ENCODE measurements at places on chromosomes 13 and 19.
A peak's percentile ranks its signal among the peaks of the same experiment; 100 is the strongest.

GRCh38 chr13:100203696-100204367 lies 114.9 kb downstream of the PCCA start:
- no peak for DNase-seq

- no peak for DNase-seq
Measured at GRCh38 chr13:66691149-66691548, 539.0 kb downstream of the PCDH9 start.

GRCh38 chr19:46475986-46476385 lies 4.6 kb upstream of the PNMA8A start:
- DNase-seq: no peak

GRCh38 chr13:110575322-110576069 lies 14.0 kb upstream of the RAB20 start:
- no peak for DNase-seq

DNA sequence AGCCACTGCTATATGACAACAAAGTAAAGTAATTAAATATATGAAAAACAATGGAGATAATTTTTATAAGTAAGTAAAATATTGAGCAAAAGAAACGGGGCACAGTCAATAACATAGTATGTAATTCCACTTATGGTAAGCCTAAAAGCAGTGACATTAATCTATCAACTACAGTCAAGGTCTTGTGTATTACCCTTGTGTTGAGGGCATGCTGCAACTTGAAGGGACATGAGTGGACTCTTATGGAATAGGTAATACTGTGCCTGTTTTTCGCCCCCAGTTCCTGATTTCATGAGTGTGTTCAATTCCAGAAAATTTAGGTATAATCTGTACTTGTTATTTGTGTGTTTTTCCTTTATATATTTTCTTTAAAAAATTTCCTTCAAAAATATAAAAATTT lies 201.3 kb upstream of the SLITRK6 start:
- no peak for DNase-seq

DNA sequence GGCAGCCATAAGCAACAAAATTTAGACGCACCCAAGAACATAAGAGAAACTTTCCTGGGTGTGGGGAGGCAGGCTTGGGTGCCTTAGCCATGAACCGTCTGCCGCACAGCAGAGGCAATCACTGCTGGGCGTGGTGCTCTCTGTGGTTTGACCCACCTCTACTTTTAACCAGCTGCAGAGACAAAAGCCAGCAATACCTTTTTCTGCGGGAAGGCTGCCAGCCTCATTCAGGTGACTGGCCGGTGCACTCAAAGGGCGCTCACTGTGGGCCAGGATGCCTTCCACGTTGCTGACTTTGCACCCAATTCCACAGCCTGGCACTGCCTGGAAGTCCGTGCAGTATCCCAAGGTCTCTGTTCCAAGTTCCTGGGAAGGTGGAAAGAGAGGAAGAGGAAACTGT lies 69.1 kb downstream of the ATP7B start:
- no peak for DNase-seq

DNA sequence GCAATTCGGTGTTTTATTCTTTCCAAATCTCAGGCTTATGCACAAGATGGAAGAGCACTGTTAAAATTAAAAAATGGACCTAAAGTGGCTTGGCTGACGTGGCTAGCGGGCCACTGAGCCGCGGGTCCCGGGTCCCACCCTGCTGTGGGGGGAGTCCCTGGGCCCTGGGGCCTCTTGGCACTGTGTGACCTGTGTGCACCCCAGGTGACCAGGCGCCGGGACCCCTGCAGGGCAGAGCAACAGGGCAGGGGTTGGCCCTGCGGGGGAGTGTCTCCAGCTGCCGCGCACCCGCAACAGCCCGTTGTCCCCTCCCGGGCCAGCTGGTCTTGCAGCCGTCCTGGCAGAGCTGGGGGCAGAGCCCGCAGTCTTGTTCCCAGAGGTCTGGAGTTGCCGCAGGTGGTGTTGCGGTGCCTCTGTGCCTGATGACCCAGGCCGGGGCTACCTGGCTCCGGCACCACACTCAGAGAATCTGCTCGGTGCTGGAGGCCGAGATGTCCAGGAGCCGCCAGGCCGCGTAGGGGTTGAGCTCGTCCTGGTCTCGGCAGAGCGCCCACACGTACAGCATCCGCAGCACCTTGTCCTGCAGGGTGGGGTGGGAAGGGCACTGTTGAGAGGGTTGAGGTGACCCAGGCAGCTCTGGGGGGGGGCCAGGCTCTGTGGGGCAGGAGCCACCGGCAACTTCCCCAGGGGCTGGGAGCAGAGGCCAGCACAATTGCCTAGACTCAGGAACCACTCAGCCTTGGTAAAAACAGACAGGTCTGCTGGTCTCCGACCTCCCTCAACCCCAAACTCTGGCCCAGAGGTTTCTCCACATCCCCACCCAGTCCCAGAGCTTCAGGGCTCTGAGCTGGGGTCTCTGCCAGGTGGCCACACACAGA lies 1.0 kb upstream of the CTXN1 start:
- DNase-seq: peak; percentile 92

- DNase-seq: no peak
Measured at GRCh38 chr19:11361037-11361770, 6.0 kb downstream of the PLPPR2 start.

GRCh38 chr19:18543814-18544475 lies 572 bp upstream of the FKBP8 start:
- DNase-seq: no peak

GRCh38 chr19:35155441-35155840 lies 906 bp downstream of the FXYD5 start:
- no peak for DNase-seq

DNA sequence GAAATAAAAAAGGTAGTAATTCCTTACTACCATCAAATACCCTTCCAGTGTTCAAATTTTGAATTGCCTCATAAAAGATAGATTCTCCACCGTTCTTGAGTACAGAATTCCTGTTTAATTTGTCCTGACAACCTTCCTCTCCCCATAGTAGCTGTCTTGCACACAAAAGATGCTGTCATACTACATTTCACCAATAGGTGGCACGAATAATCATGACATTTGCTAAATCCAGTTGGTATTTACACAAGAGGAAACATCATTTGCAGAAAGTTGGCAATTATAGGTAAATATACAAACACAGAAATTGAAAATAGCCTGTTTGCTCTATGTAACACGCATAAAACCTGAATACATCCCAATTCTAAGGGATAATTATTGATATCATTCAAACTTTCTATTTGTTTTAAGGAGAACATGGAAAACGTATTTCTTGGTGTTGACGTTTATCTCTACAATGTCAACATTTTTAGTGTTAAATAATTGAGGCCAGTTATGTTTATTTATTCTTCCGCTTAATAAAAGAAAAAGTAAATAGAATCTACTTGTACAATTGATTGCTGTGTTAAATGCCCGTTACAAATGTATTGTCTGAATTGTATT lies 58.3 kb upstream of the CLDN10 start:
- no peak for DNase-seq

DNA sequence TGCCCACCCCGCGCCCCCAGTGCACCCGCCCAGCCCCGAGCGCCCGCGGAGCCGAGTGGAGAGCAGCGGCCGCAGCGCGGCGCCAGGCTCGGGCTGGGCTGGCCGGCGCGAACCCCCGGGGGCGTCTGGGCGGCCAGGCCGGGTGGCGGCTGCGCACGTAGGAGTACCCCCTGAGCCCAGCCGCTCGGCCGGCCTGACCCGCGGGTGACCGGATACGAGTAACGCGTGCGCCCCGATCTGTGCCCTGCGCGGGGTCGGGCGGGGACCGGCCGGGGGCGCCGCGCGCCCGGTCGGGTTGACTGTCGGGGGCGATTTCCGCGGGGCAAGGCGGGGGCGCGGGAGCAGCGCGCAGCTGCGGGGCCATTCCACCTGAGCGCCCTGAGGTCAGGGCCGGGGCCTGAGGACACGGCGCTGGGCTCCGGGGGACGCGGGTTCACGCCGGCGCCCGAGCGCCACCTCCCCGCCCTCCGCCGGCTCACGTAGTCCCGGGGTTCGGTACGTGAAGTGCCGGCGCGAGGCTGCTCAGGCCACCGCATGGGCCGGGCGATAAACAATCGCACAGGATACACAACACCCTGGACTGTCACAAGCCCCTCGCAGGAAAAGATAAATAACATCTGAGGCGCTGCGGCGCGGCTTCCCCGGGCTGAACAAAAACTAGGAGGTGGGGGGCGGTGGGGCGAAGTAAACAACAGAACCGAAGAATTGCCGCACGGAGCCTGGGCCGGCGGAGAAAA lies 37.6 kb upstream of the FLT1 start:
- DNase-seq: no peak

GRCh38 chr13:99605420-99606323 lies 104.4 kb downstream of the TM9SF2 start:
- DNase-seq: no peak

- DNase-seq: no peak
Measured at GRCh38 chr19:50874211-50874610, 972 bp downstream of the KLK2 start.

GRCh38 chr13:22189176-22190048 lies 518.5 kb downstream of the FGF9 start:
- no peak for DNase-seq

GRCh38 chr13:112073245-112074138 lies 6.5 kb downstream of the SOX1 start:
- DNase-seq: no peak

GRCh38 chr13:74755065-74755464 lies 620.9 kb upstream of the KLF12 start:
- DNase-seq: no peak

- DNase-seq: no peak
Measured at GRCh38 chr13:80555796-80556678, 215.1 kb upstream of the SPRY2 start.

DNA sequence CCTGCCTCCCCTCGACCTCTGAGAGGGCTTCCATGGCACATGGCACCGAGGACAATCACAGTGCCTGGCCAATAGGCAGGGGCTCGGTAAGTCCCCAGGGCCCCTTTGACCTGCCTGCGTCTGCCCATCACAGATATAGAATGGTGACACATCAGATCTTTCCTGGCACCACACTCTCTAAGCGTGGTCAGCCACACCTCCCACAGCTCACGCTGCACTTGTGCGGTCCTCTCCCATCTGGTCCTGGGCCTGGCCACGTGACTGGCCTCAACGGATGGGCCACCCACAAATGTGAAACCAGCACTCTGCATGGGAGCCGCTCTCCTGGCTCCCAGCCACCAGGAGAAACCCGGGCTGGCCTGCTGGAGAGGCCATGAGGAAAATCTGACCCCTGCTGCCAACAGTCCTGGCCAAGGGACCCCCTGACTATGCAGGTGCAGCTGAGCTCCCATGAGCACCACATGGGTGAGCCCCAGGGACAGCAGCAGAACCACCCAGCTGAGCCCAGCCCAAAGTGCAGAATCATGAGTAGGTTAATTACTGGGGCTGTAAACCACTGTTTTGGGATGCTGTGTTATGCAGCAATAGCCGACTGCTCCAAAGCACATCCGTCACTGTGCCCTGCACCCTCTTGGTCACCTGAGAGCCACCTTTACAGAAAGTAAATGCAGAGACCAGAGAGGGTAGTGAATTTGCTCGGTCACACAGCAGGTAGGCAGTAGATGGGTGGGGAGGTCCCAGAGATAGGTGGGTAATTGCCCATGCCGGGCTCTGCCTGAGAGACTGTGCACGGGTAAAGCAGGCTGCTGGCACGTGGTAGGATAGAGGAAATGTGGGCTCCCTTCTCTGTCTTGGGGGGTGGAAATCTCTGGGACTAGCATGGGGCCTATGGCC lies 9.7 kb upstream of the MEF2B start:
- DNase-seq: no peak

DNA sequence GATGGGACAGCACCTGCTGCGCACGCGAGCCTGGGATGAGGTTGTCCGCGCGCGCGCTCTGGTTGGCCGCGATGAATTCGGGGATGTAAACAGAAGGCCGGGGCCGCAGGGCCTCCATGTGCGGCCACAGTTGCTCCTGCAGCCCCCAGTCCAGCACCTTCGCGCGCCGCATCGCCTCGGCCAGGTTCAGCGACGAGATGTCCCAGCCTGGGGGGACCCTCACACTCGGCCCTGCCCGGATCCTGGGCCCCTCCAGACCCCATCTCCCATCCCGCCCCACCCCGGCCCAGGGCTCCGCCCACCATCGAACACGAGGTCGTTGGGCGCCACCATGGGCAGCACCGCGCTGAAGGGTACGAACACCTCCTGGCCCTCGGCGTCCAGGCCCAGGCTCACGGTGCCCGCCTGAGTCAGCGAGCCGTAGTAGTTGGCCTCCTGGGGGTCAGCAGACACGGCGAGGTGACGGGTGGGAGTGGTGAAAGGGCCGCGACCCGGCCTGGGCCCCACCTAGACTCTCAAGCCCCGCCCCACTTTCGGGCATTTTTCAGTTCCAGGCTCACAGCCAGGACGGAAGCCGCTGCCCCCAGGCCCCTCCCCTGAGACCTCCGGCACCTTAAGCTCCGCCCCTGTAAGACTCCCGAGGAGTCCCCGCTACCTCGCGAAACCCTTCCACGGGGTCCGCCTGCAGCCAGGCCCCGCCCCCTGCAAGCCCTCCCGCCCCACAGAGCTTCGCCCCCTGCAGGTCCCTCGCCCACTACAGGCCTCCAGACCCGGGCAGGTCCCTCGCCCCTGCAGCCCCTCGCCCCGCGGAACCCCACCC lies 1.1 kb downstream of the ISYNA1 start:
- no peak for DNase-seq

DNA sequence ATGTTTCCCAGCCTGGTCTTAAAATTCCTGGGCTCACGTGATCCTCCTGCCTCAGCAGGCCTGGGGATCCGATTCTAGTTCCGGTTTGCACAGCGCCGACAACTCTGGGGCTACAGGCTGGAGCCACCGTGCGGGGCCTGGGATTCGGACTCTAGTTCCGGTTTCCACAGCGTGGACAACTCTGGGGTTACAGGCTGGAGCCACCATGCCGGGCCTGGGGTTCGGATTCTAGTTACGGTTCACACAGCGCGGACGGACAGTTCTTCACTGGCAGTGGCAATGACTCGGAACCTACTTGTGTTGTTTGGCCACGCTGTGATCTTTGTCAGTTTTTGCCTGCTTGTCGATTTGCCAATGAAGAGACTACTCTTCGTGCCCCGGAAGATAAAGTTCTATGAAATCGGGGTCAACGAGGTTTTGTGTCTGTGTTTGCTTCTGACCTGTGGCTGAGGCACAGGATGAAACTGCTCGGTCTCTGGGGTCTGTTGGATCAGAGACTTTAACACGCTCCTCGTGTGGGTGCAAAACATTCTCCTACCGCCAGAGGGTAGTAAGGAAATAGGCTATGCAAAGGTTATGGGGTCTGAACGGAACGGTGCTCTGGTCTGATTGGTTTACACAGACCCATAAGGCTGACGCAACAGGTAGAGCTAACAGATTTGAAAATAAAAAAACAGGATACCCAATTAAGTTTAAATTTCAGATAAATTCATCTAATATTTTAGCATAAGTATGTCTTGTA lies 12.1 kb upstream of the ZSCAN1 start:
- peak; percentile 55 for DNase-seq
